ENCODE measurements at places on chromosomes 7 and 10. TPM values are rescaled to one million over a fixed set of nuclear protein-coding genes. Genes with fewer than 3 reads are reported as not detected.

GRCh38 chr10:102691285-102692066 is 22.7 kb downstream of the ARL3 start:
- DNase-seq, result no peak

GRCh38 chr10:18400201-18400905 is 251.0 kb downstream of the NSUN6 start:
- no peak for DNase-seq

DNA sequence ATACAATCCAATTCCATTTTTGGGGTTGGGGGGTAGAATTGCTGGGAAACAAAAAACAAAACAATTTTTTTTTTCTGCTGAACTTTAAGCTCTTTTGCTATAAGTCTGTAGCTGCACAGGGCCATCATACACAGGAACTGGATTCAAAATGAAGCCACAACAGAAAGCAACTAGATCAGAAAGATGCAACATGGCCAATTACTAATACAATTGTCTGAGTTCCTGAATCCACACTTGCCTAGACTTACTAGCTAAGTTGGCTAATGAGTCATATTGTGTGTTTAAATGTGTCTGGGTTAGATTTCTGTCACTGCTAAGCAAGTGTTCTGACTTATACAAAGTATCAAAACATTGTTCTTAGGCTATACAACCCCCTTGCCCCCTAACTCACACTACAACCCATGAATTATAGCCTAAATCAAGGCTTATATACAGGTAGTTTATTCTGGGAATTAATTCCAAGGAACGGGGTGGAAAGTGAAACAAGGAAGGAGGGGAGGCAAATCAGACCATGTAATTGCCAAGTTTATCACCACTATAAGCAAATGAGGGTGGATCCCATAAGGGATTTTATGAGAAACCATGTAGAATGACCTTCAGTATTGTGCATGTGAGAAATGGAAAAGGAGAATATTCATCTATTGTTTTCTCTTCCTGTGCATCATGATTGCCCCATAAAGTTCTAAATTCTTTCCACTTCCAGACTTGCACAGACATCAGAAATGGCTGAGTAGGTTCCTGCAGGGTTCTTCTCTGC is 337.9 kb upstream of the SORCS1 start:
- no peak for DNase-seq

DNA sequence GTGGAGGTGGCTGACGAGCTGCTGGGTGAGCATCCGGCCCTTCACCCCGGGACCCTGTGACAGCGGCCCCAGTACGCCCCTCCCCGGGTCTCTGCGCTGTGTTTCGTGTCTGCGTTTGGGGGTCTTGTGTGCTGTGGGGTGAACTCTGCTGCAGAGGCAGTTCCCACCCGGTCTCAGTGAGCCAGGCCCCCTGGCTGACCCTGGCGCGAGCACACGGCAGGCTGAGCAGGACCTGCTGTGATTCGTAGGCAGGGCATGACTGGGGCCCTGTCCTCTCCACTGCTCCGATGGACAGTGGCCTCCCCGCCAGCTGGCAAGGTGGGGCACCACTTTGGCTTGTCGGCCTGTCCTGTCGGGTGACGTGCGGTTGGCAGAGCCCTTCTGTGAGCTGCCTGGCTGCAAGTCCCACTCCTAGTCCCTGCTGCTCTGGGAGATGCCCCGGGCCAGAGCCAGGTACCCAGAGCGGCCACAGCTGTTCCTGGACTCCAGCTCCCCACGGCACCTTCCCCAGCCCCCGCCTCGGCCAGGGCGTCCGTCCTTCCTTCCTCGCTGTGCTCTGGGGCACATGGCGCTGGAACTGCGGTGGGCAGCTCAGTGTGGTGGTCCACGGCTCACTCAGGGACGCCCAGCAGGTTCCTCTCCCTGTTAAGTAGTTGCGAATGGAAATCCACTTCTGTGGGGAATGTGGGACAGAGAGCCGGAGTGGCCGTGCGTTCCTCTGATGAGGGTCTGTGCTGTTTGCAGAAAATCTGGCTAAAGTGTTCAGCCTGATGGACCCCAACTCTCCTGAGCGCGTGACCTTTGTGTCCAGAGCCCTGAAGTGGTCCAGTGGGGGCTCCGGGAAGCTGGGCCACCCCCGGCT is 10.5 kb downstream of the GET4 start:
- peak; percentile 82 for DNase-seq

NPM3 gene
- 9.8 TPM for total RNA-seq

BICC1 gene
- 15.9 TPM for total RNA-seq
